Fibroblast of the conjunctiva (primary cell): ENCODE measurements at places on chromosomes 13 and 19.

DNA sequence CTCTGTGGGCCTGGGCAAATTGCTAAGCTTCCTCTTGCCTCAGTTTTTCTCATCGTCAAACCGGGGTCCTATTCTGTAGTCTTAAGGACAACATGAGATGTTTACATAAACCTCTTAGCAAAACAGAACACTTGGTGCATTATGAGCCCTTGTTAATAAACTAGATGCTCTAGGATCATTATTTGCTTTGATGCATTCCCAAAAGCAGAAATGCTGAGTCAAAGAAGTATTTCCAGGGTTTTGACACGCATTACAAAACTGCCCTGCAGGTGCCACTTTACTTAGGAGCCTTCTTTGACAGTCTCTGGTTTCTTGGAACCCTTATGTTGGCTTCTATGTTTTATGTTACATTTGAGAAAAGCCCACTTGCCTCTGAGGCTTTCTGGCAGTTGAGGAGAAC is 12.1 kb downstream of the AKAP11 start:
- no peak for DNase-seq

GRCh38 chr13:114099191-114099590 is 33.2 kb downstream of the RASA3 start:
- peak; percentile 51 for DNase-seq

GRCh38 chr19:4327252-4327876 is 11.3 kb downstream of the STAP2 start:
- DNase-seq = no peak

GRCh38 chr13:84847107-84847506 is 952.1 kb downstream of the SLITRK6 start:
- DNase-seq = no peak

DNA sequence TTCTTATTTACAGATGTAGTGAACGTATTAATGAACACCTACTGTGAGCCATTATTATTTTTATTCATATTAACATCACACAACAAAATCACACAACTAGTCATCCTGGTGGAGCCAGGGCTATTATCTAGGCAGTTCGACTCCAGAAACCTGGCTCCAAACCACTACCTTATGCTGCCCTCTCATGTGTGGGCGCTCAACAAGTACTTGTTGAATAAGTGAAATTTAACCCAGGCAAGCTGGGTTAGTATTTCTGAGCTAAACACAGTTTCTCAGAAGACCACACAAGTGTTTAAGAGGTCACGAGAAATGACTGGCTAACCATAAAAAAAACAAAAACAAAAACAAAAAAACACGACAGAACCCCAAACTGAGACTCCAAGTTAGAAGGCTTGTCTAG is 33.6 kb downstream of the MZT1 start:
- DNase-seq = no peak

- peak; percentile 18 for DNase-seq
Measured at GRCh38 chr19:43780706-43781525, at the start of gene KCNN4. Gene KCNN4, minus strand, starts transcription at chr19:43780973. Its CDS starts 112 bp downstream, at chr19:43780861.

- DNase-seq = no peak
Measured at GRCh38 chr19:17337675-17338432, 501 bp downstream of the GTPBP3 start.

GRCh38 chr13:75324413-75324940 is 157.5 kb downstream of the TBC1D4 start:
- no peak for DNase-seq

- DNase-seq = no peak
Measured at GRCh38 chr19:7500811-7501450, 12.1 kb upstream of the PEX11G start.

DNA sequence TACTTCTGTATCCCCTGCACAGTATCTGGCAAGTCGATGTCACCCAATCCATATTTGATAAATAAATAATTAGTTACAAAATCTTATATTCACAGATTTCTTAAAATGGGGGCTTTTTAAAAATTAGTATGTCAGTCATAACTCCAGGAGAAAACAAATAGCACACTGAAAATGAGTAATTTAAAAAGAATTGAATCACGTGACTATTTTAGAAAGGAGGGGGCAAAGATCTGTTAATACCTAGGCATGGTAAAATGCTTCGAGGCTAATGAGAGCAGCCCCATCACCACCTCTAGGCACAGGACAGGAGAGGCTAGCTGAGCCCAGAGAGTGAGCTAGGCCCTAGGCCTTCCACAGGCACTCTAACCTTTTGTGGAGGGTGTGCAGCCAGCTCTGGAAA is 94.7 kb downstream of the FREM2 start:
- DNase-seq = no peak

GRCh38 chr13:33545492-33545891 is 259.9 kb upstream of the STARD13 start:
- DNase-seq = no peak

DNA sequence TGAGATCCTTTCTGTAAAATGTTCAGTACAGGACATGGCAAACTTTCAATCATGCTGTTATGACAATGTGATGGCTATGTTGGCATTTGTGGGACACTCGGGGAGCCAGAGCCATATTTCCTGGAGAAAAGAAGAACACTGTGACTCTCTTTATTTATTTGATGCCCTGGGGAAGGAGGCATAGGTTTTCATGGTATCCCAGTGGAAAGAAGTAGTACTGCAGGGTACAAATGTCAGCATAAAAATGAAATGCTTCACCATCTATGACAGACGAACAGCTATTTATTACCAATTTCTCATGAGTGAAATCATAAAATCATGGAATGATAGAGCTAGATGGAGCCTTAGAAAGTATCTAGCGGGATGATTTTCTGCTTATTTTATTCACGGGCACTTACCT is 217.1 kb downstream of the COL4A1 start:
- no peak for DNase-seq

- DNase-seq = no peak
Measured at GRCh38 chr13:32783067-32783466, 196.8 kb downstream of the PDS5B start.

GRCh38 chr13:99280166-99280565 is 22.0 kb upstream of the GPR18 start:
- no peak for DNase-seq
